Cerebellar cortex (tissue), 1 donor: ENCODE measurements at places on chromosomes 16 and 17.

GRCh38 chr16:88320947-88321634 lies 61.7 kb upstream of the ZNF469 start:
- DNase-seq: no peak

DNA sequence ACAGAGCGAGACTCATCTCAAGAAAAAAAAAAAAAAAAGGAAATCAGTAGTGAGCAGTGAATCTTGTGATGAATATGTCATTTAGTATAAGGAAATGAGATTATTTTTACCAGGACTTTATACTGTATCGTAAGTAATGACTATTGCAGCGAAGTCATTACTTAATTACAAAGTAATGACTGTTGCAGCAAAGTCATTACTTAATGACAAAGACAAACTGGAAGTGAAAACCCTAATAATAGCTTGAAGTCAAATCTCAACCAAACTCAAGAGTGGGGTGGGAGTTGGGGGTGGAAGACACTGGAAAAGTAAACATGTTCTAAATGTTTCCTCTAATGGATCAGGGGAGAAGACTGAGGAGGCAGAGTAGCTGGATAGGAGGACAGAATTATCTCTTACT lies 76.5 kb downstream of the ARHGAP44 start:
- DNase-seq: no peak

DNA sequence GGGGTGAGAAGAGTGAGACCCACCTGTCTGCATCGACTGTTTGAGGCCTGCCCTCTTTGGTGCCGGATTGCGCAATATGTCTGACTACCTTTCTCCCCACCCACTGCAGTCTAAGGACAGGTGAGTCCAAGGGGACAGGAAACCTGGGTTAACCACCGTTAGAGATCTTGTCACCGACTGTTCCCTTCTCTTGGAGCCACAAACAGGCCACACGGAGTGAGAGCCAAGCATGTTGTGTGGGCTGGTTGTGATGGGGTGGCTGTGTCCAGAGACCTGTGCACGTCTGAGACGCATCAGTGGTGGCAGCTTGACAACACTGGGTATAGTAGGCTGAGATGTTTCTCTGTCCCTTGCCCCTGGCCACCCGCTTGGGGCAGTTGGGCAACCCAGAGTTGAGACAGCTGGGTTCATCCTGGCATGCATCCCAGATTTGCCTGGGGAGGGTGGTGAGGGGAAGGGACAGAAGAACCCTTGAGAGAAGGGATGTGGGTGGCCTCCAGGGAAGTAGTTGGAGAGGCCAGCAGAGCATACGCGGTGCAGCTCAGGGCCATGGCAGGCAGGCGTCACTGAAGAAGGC lies 21.4 kb downstream of the MPRIP start:
- DNase-seq: peak; percentile 36

- DNase-seq: peak; percentile 3
These were observed 4.7 kb downstream of the DLX3 start for GRCh38 chr17:49990331-49990730.
